Hematopoietic multipotent progenitor cell treated with erythropoietin and hydrocortisone succinate and interleukin-3 and kit ligand, for 17 days (in vitro differentiated cells): ENCODE measurements at places on chromosomes 2 and 18.

GRCh38 chr2:129237966-129238725 lies 741.3 kb upstream of the RAB6C start:
- no peak for DNase-seq

GRCh38 chr2:195613922-195614321 lies 43.1 kb upstream of the SLC39A10 start:
- DNase-seq = no peak

- no peak for DNase-seq
Measured at GRCh38 chr2:83323038-83323437, 1136.0 kb downstream of the SUCLG1 start.

- DNase-seq = no peak
Measured at GRCh38 chr18:44497311-44497710, 183.4 kb upstream of the SETBP1 start.

DNA sequence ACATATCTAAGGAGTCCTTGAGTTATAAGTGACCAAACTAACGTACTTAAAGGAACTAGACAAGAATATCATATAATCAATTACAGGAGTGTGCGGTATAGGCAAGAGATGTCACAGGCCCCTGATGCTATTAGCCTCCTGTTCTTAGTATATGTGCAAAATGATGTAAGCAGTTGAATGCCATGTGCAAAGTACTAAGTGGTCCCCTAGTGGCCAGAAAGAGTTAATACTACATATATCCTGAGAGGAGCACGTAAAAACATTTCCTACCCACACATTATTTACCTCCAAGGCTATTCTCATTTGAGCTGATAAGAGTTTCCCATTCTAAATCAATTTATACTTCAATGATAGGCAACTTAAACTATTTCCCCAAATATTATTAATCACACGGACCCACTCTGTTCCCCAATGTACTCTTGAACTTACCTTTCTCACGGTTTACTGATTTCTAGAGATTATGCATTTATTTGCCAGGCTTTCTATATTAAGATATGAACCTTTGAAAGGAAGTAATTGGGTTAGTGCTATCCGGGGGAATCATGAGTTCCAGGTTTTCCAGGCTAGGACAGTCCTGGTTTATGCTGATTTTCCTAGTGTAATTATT lies 158.0 kb upstream of the KLHL14 start:
- no peak for DNase-seq

- DNase-seq = no peak
Measured at GRCh38 chr2:128988967-128989366, 670.3 kb upstream of the HS6ST1 start.

GRCh38 chr2:138275292-138275690 lies 226.3 kb upstream of the SPOPL start:
- DNase-seq = no peak

- no peak for DNase-seq
Measured at GRCh38 chr18:73784853-73785252, 362.8 kb downstream of the FBXO15 start.

DNA sequence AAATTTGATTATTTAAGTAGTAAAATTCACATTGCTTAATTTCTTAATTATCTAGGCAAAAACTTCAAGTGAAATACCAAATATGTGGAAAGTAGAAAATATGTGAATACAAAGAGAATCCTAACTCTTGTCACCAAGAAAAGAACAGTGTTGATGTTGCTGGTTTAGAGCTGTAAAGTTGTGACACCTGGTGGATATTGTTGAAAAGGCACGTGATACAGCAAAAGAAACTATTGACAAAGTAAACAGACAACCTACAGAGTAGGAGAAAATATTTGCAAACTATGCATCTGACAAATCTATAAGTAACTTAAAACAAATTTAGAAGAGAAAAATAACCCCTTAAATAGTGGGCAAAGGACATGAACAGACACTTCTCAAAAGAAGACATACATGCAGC lies 25.6 kb upstream of the ZC3H15 start:
- DNase-seq = no peak

GRCh38 chr2:138122891-138123290 lies 158.6 kb downstream of the HNMT start:
- no peak for DNase-seq
